Activated CD8-positive, alpha-beta memory T cell treated with anti-CD3 and anti-CD28 coated beads for 4 hours (primary cell): ENCODE measurements at places on chromosomes 12 and 14.

GRCh38 chr14:53814392-53814791 is 142.2 kb downstream of the BMP4 start:
- DNase-seq = no peak

DNA sequence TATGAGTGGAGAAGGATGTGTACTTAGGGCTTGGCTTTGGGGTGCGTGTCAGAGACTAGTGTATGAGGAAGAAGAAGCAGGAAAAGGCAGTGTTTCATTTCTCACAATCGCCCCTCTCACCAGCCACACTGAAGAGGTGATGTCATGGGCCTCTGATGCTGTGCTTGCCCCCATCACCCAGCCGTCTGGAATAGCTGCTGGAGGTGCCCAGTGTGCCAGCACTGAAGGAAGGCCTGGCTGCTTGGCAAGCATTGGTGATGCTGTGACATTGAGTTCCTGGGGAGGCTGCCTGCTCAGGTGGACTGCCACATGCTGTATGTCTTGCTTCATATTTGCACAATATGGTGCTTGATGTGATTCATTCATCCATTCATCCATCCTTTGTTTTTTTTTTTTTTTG is 56.2 kb downstream of the CRADD start:
- DNase-seq = no peak

- no peak for DNase-seq
These were observed 537.4 kb downstream of the PRKD1 start for GRCh38 chr14:29390081-29390832.

GRCh38 chr14:76053572-76054355 is 68.2 kb downstream of the IFT43 start:
- no peak for DNase-seq

- no peak for DNase-seq
These were observed 605 bp downstream of the ANKRD52 start for GRCh38 chr12:56257491-56258067.

DNA sequence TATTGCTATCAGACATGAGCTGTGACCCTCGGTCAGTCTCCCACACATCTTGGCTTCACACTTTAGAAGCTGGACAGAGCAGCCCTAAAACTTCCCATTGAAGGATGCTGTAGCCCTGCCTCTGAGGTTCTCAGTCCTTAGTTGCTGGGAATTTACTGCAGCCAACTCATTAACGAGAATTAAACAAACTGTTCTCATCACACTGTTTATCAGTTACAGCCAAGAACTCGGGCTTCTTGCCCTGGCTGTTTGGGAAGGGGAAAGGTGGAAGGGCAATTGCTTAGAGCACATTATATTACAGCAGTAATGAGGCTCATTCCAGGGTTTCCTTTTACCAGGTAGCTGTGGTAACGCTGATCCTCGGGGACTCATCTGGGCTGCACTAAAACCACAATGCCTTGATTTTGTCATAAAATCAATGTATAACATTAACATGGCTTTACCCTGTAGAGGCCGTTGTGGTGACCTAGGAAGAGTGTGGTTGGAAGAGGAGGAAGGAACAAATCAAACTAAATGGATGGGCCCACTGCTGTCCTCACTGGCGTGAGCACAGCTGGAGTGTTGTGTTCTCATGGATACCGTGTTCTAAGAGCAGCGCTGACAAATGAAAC is 87.1 kb downstream of the GPR135 start:
- DNase-seq = no peak

DNA sequence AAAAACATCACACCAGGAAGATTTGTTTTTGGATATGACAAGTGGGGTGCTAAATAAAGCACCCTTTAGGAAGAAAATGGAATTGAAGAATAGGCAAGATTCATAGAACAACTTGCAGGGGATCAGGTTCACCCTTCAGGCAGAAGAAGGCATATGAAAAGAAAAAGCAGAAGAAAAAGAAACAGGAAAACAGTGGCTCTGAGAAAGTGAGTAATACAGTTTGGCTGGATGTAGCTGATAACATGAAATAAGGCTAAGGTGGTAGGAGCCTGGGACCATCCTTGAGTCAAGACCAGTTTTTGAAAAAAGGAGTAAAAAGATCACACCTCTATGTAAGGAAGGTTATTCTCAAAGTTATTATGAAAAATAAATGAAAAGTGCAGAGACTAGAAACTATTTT is 42.4 kb downstream of the TRIP11 start:
- DNase-seq = no peak

DNA sequence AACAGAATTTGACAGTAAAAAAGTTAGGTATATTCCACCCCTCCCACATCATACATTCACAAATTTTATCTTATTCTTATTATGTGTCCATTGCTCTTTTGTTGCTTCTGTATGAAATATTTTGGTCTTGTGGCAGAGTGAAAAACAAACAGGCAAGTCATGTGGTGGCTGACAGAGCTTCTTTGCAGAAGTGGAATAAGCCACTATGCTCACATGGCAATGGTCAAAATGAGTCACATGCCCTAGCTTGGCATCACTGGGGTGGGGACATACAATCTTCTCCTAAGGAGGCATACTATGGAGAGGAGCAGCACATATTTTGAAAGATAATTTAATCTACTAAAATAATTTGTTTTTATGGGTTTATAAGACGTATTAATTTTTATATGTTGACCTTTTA is 27.7 kb upstream of the CMA1 start:
- DNase-seq = no peak

GRCh38 chr12:1318327-1319031 is 275.9 kb downstream of the FBXL14 start:
- DNase-seq = no peak

GRCh38 chr12:52662918-52663229 is 10.9 kb upstream of the KRT2 start:
- DNase-seq = no peak

DNA sequence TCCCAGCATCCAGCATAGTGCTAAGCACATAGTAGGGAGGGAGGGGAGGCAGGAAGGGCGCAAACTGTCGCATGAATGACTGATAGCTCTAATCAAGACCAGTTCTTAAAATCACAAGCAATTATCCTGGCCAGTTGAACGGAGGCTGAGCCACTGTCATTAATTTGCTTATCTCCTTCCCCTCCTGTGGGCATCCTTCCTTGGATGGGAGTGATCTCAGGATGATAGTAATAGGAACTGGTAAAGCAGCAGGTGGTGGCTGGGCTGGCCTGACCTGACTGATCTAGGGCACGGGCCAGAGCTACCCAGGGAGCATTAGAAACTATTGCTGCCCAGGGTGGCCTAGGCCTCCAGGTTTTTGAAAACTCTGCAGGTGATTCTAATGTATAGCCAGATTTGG is 97.0 kb downstream of the BEGAIN start:
- DNase-seq = no peak

GRCh38 chr12:93127582-93128331 is 198.7 kb upstream of the EEA1 start:
- no peak for DNase-seq

- DNase-seq = no peak
These were observed 3.5 kb downstream of the TGFB3 start for GRCh38 chr14:75978249-75978731.

DNA sequence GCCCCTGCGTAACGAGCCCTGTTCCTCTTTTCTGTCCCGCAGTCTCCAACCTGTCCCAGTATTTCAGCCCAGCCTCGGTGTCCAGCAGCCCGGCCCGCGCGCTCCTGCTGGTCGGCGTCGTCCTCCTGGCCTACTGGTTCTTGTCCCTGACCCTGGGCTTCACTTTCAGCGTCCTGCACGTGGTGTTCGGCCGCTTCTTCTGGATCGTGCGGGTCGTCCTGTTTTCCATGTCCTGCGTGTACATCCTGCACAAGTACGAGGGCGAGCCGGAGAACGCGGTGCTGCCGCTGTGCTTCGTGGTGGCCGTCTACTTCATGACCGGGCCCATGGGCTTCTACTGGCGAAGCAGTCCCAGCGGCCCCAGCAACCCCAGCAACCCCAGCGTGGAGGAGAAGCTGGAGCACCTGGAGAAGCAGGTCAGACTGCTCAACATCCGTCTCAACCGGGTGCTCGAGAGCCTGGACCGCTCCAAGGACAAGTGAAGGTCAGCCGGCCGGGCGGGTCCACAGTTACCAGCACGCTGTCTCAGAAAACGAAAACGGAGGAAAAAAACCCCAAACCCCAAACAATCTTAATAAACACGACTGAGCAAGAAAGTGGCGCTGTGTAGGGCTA is 31.6 kb downstream of the BRI3BP start:
- DNase-seq = no peak

DNA sequence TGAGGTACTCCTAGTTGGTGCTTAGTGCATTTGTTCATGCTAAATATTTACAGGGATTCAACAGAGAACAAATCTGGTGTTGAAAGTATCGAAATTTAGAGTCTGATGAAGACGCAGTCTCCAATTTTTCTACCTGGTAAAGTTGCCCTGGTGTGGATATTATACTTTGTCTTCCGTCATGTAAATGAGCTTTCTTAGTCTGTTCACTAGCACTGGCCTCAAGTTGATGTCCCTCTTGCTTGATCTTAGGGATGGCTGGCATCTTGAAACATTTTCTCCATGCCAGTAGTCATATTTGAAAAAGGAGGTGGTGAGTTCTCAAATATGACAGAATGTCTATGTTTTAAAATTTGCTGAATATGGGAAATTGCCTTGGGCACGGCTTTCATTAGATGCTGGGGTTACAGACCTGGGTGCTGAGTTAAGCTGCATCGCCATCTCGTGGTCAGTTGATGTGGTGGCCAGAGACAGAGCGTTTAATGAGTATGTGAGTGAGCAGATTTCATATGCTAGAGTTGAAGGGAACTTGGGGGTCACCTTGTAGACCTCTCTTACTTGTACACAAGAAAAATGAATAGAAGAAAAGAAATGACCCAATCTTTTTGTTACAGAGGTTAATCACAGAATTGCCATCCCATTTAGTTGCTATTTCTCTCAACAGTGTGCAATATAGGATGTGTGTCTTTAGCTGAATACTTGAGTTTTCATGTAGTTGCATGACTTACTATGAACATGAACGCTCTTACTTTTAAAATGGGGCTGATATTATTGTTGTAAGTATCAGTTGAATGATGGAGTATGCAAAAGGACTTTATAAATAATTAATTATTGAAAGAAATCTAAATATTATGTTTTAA is 172.8 kb upstream of the DCN start:
- no peak for DNase-seq

- DNase-seq = no peak
These were observed 76.4 kb downstream of the FGD4 start for GRCh38 chr12:32475724-32476123.

- DNase-seq = no peak
These were observed 115.2 kb downstream of the C12orf75 start for GRCh38 chr12:105445649-105446048.

DNA sequence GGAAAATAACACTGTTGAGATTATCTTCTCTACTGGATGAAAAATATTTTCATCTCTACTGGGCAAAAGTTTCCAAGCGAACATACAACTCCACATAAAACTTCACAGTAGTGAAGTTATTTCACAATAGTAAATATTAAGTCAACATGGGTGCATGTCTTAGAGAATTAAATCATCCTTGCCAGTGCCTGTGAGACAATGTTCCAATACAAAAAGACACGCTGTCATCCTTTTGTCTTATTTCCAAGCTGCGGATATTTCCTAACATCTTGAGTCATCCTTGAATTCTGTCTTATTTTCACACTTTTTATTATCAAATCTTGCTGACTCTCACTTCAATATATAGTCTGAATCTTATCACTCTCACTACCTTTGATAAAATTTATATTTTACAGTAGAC is 142.9 kb upstream of the KITLG start:
- DNase-seq = no peak

DNA sequence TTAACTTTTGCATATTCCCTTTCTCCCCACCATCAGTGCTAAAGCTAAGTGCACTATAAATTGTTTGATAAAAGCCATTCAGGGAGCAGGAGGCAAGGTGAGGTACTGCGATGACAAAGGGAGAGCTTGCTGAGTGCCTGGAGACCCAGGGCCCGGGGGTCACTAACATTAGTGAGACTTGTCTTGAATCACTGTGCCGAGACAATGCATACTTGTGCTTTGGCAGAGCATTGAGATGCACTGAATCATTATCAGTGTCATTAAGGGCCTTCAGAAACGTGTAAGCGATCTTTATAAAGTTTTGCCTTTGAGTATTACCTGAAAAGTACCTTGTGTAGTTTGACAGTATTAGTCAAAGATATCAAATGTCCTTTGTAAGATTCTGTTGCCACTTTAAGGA is 447.5 kb downstream of the PCNX1 start:
- DNase-seq = no peak

DNA sequence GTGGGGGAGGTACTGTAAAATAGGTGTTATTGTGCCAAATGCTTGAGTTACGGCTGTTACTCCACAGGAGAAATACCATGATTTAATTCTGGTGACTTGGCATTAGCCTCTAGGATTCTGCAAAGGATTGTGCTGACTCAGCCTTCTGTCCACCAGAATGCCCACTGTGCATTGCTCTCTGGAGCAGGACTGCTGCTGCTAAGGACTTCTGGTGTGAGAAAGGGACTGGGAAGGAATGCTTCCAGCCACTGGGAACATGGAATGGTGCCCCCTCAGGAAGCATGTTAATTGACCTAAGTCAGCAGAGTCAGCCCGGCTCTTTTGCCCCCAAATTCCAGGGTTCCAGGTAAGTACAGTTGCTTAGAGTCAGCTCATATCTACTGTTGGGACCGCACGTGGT is 32.9 kb downstream of the ZFHX2 start:
- DNase-seq = no peak

- no peak for DNase-seq
These were observed 25.3 kb upstream of the CLMN start for GRCh38 chr14:95345032-95345431.

GRCh38 chr12:113287899-113288282 is 47.0 kb downstream of the SLC8B1 start:
- DNase-seq = no peak

- DNase-seq = no peak
These were observed 53.4 kb downstream of the SPTB start for GRCh38 chr14:64826333-64826732.

DNA sequence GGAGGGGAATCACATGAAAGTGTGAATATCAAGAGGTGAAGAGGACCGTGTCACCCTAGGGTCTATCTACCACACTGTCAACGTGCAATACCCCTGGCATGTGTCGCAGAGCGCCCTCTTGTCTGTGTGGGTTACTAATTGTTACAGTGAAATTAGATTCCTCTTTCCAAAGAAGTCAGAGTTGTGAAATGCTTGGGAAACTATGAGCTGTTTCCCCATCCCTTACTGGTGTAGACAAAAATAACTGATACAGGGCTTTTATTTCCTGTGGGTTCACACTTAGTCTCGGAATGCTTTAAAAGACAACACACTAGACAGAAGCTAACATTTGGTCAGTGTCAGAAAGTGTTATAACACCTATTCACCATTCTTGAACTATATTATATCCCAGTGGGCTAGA is 597.3 kb downstream of the NRXN3 start:
- no peak for DNase-seq

GRCh38 chr12:57552835-57553313 is 3.0 kb downstream of the KIF5A start:
- DNase-seq = no peak

DNA sequence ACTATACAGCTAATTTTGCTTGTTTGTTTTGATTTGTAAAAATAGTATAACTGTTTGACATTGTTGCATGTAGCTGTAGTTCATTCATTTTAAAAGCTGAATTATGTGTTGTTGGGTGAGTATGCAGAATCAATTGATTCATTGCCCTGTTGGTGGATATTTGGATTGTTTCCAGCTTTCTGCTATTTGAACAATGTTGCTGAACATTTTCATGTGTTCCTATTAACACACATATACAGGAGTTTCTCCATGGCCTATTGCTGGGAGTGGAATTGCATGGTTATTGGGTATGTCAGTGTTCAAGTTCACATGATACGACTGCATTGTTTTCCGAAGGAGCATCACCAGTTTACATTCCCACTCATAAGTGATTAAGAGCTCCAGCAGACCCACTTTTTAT is 75.3 kb downstream of the SRGAP1 start:
- no peak for DNase-seq
